ENCODE measurements at places on chromosomes 3 and 15.

- no peak for DNase-seq
Measured at GRCh38 chr3:61778095-61778494, 216.7 kb downstream of the PTPRG start.

DNA sequence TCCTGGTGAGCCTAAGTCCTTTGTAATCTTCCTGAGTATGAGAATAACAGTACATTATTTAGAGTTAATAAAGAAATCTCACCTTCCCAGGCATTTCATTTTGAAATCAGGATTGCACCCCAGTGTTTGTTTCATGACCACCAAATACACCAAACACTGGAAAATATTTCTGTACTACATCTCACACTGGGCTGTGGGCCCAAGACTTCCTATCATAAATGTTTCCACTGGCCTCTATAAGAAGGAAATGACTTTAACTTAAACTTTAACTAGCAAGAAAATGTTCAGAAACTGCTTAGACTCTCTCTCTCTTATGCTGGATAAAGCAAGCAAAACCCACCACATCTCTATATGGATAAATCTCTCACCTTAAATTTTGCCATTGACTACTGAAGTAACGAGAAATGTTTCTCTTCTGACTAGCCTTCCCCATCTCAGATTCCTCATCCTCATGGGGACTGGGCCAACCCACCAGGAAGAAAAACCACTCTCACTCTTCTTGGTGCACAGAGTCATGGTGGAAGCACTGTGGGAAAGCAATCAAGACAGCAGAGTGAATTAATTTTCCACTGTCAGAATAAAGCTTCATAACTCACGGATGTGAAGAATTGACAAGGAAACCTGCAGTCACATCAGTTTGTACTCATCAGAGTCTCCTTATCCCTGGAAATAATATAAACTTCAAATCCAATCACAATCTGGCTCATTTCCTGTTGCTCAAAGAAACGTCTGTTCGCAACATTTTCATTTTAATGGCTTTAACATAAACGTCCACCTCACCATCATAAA lies 859.6 kb downstream of the EPHA3 start:
- DNase-seq = no peak

GRCh38 chr15:94791510-94791909 lies 560.1 kb downstream of the MCTP2 start:
- DNase-seq = no peak

GRCh38 chr3:28859897-28860296 lies 421.0 kb upstream of the RBMS3 start:
- no peak for DNase-seq

- no peak for DNase-seq
Measured at GRCh38 chr15:91237445-91237844, 137.4 kb downstream of the SV2B start.

DNA sequence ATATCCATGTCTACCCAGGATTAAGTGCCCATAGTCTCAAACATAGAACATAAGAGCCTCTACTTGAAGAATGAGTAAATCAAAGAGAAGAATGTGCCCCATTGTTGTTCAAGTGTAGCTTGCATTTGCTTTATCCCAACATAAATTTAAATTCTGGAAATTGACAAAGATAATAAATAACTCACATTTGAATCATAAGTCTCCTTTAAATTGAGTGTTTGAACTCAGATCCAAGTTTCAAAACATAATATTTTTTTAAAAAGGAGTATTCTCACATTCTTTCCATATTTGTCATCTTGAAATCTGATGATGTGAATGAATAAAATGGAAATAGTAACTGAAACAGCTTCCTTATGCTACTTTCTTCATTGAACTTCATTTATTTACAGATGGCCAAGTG lies 135.2 kb downstream of the MECOM start:
- DNase-seq = no peak

DNA sequence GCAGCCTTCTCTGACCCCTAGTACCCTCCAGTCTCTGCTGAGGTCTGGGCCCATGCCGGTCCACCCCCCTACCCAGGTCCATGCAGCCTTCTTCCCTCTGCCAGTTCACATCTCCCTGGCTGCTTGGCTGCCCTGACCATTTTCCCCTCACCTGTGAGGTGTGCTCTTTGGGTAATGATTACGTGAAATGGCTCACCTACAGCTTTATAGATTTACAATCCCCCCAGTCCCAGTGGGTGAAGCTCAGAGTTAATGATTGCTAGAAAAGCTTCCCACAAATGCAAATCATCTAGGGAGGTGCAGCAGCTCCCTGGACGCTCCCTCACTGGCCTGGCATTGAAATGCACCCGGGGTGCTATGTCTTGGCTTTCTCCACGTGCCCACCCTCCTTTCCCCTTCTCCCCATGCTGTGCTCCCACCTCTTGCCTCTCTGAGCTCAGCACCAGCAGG lies 18.7 kb downstream of the PAQR5 start:
- no peak for DNase-seq

GRCh38 chr3:64717872-64718613 lies 30.2 kb upstream of the ADAMTS9 start:
- no peak for DNase-seq

- DNase-seq = no peak
Measured at GRCh38 chr3:141789281-141789680, 26.1 kb downstream of the GRK7 start.

GRCh38 chr15:51386960-51387698 lies 45.7 kb downstream of the GLDN start:
- no peak for DNase-seq

DNA sequence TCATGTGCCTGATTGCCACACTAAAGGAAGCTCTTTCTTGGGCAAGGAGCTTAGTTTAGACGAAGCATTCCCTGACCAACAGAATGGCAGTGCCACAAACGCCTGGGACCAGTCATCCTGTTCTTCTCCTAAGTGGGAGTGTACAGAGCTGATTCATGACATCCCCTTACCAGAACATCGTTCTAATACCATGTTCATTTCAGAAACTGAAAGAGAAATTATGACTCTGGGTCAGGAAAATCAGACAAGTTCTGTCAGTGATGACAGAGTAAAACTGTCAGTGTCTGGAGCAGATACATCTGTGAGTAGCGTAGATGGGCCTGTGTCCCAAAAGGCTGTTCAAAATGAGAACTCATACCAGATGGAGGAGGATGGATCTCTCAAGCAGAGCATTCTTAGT lies 18.4 kb downstream of the SENP5 start:
- no peak for DNase-seq

- DNase-seq = no peak
Measured at GRCh38 chr3:36302158-36302509, 78.2 kb upstream of the STAC start.

DNA sequence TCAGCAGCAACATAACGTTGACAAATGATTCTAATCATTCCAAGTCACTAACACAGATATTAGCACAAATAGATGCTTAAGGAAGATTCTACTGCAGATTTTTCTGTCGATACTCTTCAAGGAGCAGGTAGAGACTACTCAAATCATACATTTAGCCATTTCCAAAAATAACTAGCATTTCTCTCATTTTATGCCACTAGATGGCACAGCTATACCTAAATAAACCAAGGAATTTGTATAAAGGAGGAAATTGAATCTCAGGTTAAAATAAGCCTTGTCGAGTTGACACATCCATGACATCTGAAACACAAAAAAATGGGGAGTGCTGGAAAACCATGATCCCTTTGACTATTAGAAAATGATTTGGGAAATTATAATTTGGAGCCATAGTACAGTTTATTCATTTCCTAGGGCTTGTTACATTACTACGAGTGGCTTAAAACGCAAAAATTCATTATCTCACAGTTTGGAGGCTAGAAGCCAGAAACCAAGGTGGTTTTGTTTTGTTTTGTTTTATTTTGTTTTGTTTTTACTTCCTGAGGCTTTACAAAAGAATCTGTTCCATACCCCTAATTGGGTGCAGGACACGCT lies 59.5 kb upstream of the STRIT1 start:
- DNase-seq = peak; percentile 32

DNA sequence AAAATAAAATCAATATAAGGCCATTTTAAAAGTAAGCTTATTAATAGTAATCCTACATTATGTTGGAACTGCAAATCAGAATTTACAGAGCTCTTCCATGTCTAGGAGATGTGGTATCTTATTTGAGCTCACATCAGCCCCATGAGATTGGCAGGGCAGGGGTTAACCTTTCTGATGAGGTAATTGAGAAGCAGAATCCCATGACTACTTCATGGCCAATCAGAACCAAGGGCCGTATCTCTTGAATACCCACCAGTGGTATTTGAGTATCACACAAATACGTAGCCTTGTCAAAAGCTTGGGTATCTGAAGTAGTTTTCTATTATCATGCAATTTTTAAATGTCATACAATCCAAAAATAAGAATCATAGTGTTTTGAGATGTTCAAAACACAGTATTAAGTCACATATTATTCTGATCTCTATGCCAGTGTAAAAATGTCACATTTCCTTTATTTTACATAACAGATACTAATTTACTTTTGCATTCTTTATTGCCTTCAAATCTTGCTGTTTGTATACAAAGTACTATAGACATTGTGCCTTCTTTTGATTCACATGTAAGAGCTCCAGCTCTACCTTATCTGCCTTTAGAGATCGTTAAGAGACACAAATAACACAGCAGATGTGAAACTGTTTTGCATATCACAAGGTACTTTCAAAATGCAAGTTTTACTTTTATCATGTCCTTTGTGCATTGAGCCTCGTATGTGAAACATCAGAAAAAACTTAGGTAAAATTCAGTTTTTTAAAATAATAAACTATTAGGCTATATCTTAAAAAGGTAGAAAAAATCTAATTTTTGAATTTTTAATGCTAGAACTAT lies 251.7 kb upstream of the GOLGA6L4 start:
- DNase-seq = no peak

DNA sequence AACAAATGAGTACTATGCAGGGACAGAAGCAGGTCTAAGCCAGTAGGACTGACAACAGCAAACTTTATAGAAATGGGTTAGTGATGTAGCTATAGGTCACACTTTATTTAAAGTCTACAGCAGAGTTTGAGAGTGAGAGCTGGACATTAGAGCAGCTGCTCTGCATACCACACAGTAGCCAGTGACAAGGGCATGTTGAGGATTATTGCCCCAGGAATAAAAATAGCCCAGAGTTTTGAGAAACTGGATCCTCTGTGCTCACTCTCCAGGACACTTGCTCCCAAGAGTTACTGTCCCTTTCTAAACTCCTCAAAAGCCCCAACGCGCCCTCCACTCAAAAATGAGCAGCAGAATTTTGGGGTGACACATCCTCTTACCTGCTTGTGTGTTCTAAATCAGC lies 21.1 kb downstream of the LRTM1 start:
- DNase-seq = no peak

DNA sequence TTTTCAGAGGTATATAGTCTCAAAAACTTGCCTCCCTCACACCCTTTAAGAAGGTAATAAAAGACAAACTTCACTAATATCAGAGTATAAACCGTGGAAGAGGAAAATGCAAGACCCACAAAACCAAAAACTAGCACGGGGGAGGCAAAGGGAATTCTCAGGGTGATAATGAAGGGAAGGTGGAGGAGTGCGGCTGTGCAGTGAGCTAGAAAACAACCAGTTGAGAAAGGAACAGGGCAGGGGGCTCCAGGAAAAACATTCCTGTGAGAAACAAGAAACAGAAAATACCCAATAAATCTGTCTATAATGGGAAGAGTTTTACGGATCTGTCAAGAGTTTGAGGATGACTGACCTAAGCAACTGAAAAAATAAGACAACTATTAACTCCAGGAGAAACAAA lies 31.6 kb downstream of the TAMM41 start:
- DNase-seq = no peak

GRCh38 chr3:160879859-160880258 lies 123.8 kb downstream of the PPM1L start:
- no peak for DNase-seq

DNA sequence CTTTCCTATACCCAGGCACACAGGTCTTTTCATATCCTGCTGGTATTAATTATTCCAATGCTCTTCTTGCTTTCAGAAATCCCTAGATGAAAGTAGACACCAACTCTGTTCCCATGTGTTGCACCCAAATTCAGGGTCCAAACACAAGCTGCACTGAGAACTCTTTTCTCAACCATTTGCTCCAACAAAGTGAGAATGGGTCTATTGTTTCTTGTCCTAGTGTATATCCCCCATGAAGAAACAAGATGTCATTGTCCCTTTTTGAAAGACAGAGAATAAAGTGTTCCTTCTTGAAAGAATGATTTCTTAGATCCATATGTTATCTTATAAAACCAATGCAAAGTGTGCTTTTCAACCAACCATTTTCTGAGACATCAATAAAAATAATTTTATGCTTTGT lies 353.7 kb downstream of the CNTN6 start:
- DNase-seq = no peak

DNA sequence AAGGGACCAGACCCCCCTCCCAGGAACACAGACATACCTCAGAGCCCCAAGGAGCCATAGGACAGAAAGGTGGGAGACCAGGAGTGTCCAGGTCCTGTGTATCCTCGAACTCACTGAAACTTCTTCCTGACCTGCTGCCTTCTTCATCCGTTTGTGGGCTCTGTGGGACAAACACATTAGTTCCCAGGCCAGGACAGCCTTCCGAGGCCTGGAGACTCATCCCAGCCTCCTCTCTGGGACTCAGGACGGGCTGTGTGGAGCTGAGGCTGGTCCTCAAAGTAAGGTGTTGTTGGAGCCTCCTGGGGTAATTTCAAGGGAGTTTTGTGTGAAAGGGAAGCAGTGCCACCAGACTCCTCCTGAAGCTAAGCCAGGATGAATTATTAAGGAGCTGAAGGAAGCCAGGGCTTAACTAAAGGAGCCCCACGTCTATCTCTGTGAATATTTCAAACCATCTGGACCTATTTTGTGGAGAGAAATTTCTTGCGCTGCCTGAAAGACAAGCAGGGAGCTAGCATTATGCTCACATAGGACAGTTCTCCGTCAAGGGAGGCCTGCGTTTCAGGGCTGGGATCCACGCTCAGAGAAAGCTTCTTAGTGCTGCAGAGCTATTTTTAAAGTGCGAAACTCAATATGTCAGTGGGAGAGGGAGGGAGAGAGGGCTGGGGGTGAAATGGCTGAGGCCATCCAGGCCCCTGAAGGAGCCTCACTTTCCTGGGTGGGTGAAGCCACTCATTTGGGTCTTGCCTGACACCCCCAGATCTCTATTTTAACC lies 29.8 kb upstream of the PLA2G4E start:
- DNase-seq = no peak

- DNase-seq = peak; percentile 93
Measured at GRCh38 chr3:123749711-123750110, 134.4 kb downstream of the MYLK start.

DNA sequence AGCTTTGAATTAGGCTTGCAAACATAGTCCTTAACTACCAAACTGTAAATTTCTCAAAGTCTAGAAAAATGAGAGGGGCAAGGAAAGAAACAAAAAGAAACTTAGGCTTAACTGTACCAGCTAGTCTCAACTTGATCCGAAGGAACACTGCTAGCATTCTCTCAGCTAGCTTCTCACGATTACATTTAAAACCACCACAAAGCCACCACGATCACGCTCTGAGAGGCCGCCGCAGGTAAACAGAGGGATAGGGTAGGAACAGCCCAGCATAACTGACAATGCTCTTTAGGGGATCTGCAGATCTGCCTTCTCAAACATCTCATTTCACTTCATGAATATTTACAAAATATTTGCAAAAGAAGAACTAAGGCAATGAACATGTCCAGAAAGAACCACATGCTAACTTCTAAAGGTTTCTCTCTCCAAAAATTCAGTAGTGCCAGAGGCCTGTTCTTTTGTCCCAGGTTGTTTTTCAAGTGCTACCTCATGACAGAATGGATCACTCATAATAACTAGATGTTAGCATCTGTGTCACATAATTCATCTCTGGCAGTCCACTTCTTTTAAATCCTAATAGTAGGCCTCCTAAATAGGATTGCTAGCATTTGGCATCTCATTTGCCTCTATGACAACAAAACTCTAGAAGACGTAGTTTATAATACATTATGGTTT lies 18.9 kb downstream of the VGLL4 start:
- DNase-seq = no peak

- peak; percentile 66 for DNase-seq
Measured at GRCh38 chr3:52216585-52217408, 8.6 kb downstream of the TLR9 start.

GRCh38 chr3:135017003-135017893 lies 222.2 kb downstream of the EPHB1 start:
- no peak for DNase-seq

Measured in HFFc6 (cell line).